ENCODE measurements at places on chromosomes 12 and 14. TPM values are rescaled to one million over a fixed set of nuclear protein-coding genes. Genes with fewer than 3 reads are reported as not detected.

DNA sequence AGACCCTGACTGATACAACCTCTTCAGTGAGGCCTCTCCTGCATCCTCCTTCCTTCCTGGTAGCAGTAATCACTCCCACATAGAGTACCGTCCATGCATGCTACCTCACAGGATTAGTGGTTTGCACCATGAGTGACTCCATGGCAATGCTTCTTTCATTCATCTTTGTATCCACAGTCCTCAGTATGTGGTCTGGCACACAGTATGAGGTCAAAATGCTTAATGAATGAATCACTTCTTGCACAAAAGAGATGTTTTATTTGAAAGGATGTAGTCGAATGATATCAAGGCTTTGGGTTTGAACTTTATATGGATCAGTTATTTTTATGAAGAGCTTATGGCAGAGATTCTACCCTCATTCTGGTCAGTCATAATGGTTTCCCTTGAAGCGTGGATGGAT lies 42.2 kb downstream of the KCNA5 start:
- H3K27ac ChIP-seq: no peak overlapping the region
- peaks cover 3% of the 10 kb centered on the region for H3K27me3 ChIP-seq
- H3K4me1 ChIP-seq: no peaks in the 10 kb centered on the region
- H3K4me3 ChIP-seq: no peak overlapping the region
- no peak for DNase-seq

GRCh38 chr14:33839193-33840076 lies 111.4 kb downstream of the EGLN3 start:
- no peak overlapping the region for H3K27ac ChIP-seq
- no peaks in the 10 kb centered on the region for H3K36me3 ChIP-seq
- H3K4me1 ChIP-seq: peaks cover 13% of the 10 kb centered on the region
- no peaks in the 10 kb centered on the region for H3K27me3 ChIP-seq

- H3K4me3 ChIP-seq: no peak overlapping the region
- H3K27ac ChIP-seq: no peak overlapping the region
- H3K36me3 ChIP-seq: no peaks in the 10 kb centered on the region
- H3K4me1 ChIP-seq: peaks cover 7% of the 10 kb centered on the region
Observed at GRCh38 chr12:120939523-120939922, 35.4 kb upstream of the SPPL3 start.

- H3K4me3 ChIP-seq: no peak overlapping the region
- H3K36me3 ChIP-seq: no peaks in the 10 kb centered on the region
- H3K27ac ChIP-seq: no peak overlapping the region
- H3K27me3 ChIP-seq: peaks cover 1% of the 10 kb centered on the region
- peaks cover 2% of the 10 kb centered on the region for H3K4me1 ChIP-seq
Observed at GRCh38 chr12:117827660-117828059, 141.1 kb downstream of the KSR2 start.

DNA sequence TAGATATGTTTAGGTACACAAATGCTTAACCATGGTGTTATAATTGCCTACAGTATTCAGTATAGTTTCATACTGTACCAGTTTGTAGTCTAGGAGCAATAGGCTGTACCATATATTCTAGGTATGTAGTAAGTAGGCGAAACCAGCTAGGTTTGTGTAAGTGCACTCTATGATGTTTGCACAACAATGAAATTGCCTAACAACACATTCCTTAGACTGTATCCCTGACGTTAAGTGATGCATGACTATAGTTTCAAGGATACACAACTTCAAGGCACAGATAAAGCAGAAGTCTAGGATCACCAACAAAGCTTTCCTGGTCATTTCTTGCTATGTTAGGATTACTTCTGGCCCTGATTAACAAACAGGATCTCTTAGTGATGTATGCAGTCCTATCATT lies 135.1 kb downstream of the SLC38A1 start:
- DNase-seq: no peak
- H3K27me3 ChIP-seq: no peaks in the 10 kb centered on the region
- H3K4me3 ChIP-seq: no peak overlapping the region
- no peak overlapping the region for H3K27ac ChIP-seq

- DNase-seq: no peak
- H3K27ac ChIP-seq: no peak overlapping the region
- H3K36me3 ChIP-seq: no peaks in the 10 kb centered on the region
- peaks cover 2% of the 10 kb centered on the region for H3K27me3 ChIP-seq
Observed at GRCh38 chr12:53560912-53561589, 53.8 kb upstream of the NPFF start.

DNA sequence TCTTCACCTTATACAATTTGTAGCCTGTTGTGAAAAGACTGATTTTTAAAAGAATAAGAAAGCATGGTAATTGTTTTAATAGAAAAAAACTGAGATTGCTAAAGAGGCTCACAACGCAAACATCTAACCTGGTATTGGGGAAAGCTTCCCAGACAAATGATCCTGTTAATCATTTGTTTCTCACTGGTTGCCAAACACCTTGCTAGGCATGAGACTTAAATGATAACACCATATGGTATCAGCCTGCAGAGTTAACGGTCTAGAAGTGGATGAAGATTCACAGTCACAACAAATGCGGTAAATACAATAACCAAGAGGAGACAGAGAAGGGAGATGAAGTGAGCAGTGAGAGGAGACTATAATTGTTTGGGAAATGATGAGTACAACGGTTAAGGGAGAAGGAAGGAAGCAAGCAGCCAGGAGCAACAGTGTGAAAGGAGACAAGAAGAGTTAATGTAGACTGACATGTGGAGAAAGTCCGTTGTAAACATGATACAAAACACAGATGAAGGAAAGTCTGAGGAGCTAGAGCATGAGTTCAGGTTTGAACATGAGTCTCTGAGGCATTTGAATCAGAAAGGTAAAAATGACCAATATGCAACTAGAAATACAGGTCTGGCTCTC lies 19.8 kb downstream of the GXYLT1 start:
- DNase-seq: no peak
- H3K27me3 ChIP-seq: peaks cover 1% of the 10 kb centered on the region
- no peak overlapping the region for H3K4me3 ChIP-seq

DNA sequence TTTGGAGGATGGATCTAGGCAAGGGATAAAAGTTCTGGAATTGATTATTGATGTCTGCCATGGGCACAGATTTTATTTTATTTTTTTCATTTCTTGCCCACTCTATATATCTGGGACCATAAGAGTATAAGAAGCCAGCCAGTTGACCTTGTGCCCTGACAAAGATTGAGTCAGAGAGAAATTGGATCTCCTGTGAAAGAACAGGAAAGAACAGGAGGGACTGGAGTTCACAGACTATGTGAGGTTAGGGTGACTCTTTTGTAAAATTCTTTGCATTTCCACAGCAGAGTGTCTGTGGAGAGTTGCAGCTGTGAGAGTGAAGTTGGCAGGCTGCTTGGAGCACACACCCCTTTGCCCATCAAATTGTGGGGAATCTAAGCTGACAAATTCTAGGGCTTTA lies 358.4 kb upstream of the TBX3 start:
- H3K27me3 ChIP-seq: no peaks in the 10 kb centered on the region
- H3K36me3 ChIP-seq: no peaks in the 10 kb centered on the region
- no peak overlapping the region for H3K4me3 ChIP-seq
- no peaks in the 10 kb centered on the region for H3K4me1 ChIP-seq
- H3K27ac ChIP-seq: no peak overlapping the region

GRCh38 chr12:39287817-39288216 lies 155.1 kb downstream of the KIF21A start:
- H3K27me3 ChIP-seq: no peaks in the 10 kb centered on the region
- DNase-seq: no peak
- no peak overlapping the region for H3K4me3 ChIP-seq
- H3K36me3 ChIP-seq: no peaks in the 10 kb centered on the region
- no peaks in the 10 kb centered on the region for H3K4me1 ChIP-seq
- no peak overlapping the region for H3K27ac ChIP-seq

DNA sequence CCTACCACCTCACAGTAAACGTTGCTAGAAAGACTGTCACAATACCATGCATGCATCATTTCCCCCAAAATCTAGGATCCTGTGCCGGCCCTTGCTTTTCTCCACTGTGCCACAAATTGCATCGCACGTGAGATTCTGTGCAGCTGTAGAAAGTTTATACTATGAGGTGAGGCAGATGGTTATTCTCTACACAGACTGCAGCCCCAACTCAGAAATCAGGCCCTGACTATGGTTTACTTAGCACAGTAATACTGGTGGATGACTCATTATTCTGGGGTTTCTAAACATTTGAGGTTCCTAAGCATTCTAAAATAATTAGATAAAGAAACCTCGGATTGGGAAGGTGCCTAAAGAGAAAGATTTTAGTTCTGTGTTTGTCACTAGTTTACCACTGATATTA lies 163.8 kb upstream of the CCDC198 start:
- DNase-seq: no peak
- H3K36me3 ChIP-seq: no peaks in the 10 kb centered on the region
- no peak overlapping the region for H3K27ac ChIP-seq
- H3K27me3 ChIP-seq: no peaks in the 10 kb centered on the region
- no peaks in the 10 kb centered on the region for H3K4me1 ChIP-seq
- H3K4me3 ChIP-seq: no peak overlapping the region

DNA sequence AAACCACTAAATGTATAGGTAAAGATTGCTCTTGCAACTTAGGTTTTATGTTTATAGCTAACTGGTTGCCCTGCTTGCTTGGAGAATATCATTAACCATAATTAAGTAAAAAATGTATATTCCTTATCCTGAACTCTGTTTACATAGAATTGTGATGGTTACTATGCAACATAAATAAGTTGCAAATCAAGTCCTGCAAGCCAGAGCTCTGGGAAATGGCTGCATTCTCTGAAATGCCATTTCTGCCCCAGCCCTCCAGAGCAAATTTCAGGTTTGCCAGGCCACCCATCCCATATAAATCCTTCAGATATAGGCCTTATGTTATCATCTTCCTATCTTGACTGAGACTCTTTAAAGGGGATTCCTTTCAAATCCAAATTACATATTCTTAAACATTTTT lies 118.4 kb upstream of the MYF6 start:
- H3K27me3 ChIP-seq: no peaks in the 10 kb centered on the region
- no peak for DNase-seq
- H3K4me1 ChIP-seq: no peaks in the 10 kb centered on the region
- H3K4me3 ChIP-seq: no peak overlapping the region

DNA sequence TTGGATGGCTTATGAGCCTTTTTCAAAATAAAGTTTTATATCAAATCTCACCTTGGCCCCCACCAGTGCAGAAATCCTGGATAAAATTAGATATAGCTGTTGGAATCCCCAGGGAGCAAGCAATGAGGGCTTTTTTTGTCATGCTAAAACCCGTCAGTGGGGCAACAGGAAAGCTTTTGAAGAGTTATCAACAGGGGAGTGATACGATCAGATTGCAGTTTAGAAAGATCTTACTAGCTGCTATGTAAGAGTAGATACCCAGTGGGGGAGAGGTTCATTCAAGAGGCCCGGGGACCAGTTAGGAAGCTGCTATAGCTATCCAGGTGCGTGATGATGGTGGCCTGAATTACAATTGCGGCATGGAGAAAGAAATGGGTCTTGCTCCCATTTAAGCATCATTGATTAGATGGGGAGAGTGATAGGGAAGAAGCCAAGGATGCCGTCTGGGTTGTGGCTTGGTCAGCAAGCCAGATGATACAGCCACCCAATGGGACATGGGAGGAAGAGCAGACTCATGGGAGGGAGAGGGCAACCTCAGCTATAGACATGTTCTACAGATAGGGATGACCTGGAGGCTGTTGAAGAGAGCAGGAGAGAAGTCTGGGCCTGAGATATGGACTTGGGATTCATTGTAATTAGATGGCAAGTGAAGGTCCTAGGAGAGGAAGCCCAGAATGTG lies 272.4 kb downstream of the DPF3 start:
- peaks cover 13% of the 10 kb centered on the region for H3K4me1 ChIP-seq
- no peak overlapping the region for H3K4me3 ChIP-seq
- peaks cover 2% of the 10 kb centered on the region for H3K27me3 ChIP-seq
- no peak overlapping the region for H3K27ac ChIP-seq
- no peak for DNase-seq

A2M gene
- 1.4 TPM for total RNA-seq

KRT85 gene
- not detected for total RNA-seq

B3GNT4 gene
- 0.38 TPM for total RNA-seq

ST8SIA1 gene
- total RNA-seq: 0.77 TPM

RIPK3 gene
- 2.6 TPM for total RNA-seq

AMDHD1 gene
- not detected for total RNA-seq

NPAS3 gene
- total RNA-seq: 1.6 TPM

ARMH4 gene
- total RNA-seq: 10.5 TPM

OR4Q3 gene
- not detected for total RNA-seq

TBX3 gene
- 0.41 TPM for total RNA-seq

REP15 gene
- total RNA-seq: 4.0 TPM

All from endothelial cell (in vitro differentiated cells).